ENCODE measurements at places on chromosomes 6 and 20.

- DNase-seq = no peak
Observed at GRCh38 chr6:6749702-6750491, 161.4 kb downstream of the LY86 start.

GRCh38 chr6:84156306-84156705, 71.1 kb downstream of the CEP162 start:
- DNase-seq = no peak

- DNase-seq = no peak
Observed at GRCh38 chr6:144809120-144809519, 524.0 kb downstream of the UTRN start.

DNA sequence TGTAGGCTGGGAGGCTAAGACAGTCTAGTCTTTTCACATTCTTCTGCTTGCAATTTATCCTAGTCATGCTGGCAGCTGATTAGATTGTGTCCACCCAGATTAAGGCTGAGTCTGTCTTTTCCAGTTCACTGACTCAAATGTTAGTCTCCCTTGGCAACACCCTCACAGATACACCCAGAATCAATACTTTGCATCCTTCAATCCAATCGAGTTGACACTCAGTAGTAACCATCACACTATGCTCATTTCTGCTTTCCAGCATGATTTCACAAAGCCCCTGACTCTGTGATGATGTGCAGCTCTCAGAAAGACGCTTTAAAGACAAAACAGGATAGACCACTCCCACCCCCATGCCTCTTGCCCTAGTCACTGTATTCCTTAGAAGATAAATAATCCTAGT, 693.0 kb downstream of the HTR1B start:
- DNase-seq = no peak

DNA sequence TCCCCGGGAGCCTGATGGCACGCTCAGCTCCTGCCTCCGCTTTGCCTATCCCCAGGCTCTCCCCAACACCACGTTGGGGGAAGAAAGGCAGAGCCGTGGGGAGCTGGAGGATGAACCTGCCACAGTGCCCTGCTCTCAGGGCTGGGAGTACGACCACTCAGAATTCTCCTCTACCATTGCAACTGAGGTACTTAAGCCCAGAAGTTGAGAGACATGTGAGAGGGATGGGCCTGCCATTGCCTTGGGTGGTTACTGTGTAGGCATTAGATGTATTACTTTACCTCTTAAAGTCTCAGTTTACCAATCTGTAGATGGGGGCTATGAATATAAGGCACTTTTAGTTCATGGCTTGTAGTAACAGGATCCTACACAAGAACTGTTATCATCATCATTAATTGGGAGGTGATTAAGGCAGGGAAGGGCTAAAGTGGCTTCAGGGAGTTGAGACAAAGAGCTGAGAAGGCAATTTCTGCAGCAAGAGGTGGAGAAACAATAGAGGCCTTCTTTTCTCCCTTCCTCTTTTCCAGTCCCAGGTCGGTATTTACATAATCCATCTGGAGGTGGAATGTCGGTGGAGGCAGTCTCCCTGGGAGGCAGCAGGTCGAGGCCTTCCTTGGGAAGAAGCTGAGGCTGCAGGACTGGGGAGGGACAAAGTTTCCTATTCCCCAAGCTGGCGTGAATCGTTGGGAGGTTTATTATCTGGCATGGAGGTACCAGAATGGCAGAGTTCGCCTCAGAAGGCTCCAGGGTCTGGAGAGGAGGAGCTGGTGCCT, 691 bp downstream of the SLC22A7 start:
- DNase-seq = no peak

DNA sequence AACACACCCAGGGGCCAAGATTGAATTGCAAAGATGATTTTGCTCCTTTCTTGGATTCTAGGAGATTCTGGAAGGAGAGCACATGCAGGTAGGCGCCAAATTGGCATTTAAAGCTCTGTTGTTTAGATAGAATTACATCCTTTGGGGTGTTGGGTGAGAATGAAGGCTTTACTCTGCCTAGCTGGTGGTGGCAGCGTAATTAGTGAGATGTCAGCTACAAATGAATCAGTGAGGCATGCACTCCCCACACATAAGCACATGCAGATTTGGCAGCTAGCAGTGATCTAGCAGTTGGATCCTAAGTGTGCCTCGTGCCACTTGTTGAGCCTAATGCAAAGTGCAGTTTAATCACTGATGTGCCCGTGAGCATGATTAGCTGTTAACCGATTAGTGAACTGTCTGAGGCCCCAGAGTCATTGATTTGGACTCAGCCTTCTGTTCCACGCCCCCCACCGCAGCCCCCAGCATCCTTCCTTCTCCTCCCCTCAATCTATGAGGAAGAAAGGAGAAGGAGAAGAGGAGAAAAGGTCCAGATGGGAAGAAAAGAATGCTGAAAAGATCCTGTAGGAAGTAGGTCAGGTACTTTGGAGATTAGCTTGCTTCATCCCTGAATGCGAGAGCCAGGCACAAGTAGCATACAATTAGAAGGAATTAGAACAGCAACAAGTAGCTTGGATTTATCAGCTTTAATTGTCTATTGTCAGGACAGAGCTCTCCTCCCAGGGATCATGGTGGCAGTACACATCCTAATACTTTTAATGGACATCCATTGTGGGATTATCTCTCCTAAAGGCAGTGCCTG, 6.0 kb upstream of the PRDM1 start:
- DNase-seq = no peak

DNA sequence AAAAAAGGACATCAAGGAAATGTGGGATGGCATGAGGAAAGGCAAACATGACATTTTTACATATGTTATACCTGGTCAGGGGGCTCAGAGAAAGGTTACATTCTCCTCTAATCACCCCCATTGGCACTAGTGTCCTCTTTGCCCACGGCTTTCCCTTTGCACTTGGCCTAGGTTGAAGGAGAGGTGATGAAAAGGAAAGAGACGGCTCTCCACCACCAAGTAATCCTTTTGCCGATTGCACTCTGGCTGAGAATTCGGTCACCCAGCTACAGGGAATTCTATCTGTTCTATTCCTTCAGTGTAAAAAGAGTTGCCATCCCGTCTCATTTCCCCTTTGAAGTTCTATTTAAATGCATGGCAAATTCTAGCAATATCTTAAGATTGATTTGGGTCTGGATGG, 10.4 kb downstream of the VGLL2 start:
- DNase-seq = no peak

DNA sequence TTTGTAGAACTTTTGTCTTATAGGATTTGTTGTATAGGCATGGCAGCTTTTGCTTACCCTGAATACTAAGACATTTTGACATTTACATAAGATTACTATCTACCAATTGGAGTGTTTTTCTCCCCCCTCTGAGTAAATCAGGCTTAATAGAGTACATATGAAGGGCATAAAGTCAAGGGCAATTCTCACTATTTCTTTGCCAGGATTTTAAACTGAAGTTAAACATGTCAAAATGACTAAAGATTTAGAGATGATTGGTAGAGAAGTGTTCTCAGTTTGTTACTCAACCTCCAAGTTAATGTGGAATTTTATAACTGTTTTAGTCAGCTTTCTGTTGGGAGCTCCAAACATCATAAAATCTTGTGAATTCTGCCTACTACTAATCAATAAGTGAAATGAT, 157.8 kb downstream of the CDKAL1 start:
- DNase-seq = no peak

Data from HS-27A (cell line).